ENCODE measurements at places on chromosomes 12 and 14.
A peak's percentile ranks its signal among the peaks of the same experiment; 100 is the strongest.

- DNase-seq: peak; percentile 55
Observed at GRCh38 chr12:55727643-55728185, 1.1 kb downstream of the CD63 start.

GRCh38 chr14:100239840-100240667 is 1.1 kb downstream of the YY1 start:
- DNase-seq: peak; percentile 97

GRCh38 chr12:75482646-75483045 is 2.1 kb downstream of the GLIPR1 start:
- peak; percentile 34 for DNase-seq

DNA sequence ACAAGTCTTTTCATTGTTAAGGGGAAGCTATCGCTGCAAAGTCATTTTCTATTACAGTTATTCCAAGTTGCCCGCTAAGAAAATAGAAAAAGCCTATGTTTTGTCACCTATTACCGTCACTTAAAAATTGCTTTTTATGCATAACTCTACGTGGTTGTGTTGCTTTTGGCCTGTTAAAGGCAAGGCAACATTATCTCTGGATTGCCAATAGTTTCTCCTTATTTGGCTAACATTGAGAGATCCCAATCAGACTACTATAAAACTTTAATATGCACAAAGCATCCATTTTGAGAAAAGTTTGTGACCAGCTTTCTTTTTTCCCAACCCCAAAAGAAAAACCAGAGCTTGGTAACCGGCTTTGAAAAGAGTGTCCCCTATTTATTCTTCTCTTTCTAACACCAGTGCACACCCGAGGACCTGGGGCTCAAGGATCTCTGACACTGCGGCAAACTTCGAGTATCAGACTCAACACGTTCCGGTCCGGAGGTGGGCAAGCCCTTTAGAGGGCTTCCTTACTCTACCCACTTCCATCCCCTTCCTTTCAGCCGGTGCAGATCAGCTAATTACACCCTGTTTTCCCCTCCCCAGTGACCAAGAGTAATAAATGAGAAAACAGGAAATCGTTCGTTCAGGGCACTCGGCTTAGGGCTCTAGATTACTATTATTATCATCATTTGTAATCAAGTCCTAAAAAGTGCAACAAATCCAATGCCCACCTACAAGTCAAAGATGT is 1.2 kb downstream of the PPP1R12A start:
- peak; percentile 30 for DNase-seq

GRCh38 chr14:68309616-68310015 is 483.3 kb downstream of the ZFP36L1 start:
- DNase-seq: no peak
